ENCODE measurements at places on chromosomes 4 and X.

GRCh38 chrX:105063743-105064142 is 156.8 kb downstream of the TEX13A start:
- no peak for DNase-seq

DNA sequence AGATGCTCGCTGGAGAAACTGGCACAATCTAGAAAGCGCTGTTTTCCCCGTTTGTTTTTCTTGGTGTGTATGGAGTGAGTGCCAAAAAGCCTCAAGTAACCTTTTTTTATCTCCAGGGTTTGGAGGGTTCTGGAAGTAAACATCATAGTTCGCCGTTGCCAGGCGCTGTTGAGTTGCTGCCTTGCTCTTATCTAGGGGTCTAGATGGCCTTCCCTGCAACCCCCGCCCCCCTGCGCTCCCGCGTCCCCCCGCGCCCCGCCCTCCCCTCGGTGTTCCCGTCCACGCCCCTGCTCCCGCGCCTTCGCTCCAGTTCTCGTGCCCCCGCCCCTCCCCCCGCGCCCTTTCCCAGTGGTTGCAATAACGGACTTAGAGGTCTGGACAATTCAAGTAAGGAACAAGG is 555 bp upstream of the GCNA start:
- no peak for DNase-seq

DNA sequence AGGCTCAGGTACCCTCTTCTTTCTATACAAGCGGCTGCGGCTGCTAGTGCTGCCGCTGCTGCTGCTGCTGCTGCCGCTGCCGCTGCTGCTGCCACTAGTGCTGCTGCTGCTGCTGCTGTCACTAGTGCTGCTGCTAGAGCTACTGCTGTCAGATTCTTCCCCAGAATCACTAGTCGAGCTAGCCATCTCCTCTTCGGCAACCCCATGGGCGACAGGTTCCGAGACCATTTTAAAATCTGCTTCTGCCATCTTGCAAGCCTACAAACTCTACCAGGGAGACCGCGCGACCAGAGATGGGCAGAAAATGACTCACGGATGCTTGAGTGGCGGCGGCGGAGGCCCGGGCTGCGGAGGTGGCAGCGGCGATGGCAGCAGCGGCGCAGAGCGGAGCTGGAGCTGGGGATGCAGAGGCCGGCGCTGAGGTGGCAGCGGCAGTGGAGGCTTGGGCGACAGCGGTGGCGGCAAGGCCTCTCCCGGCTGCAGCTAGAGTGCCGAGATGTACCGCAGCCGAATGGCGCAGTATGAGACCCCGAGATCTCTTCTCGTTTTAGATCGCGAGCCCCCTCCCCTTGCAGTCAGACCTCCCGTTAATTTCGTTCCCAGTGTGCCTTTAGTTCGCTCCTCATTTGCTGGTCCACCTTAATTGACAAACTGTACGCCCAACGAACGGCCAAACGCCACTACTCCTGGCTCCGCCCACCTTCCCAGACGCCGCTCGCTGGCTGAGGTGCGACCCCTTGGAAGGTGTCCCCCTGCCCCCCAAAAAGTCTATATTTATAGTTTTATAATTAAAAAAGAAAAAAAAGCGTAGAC is at the start of gene NAP1L3:
Gene NAP1L3 (minus strand): TSS at position 523 of the 813 bp plus-strand sequence. CDS start 274 bp downstream, at position 249.
- DNase-seq: no peak

DNA sequence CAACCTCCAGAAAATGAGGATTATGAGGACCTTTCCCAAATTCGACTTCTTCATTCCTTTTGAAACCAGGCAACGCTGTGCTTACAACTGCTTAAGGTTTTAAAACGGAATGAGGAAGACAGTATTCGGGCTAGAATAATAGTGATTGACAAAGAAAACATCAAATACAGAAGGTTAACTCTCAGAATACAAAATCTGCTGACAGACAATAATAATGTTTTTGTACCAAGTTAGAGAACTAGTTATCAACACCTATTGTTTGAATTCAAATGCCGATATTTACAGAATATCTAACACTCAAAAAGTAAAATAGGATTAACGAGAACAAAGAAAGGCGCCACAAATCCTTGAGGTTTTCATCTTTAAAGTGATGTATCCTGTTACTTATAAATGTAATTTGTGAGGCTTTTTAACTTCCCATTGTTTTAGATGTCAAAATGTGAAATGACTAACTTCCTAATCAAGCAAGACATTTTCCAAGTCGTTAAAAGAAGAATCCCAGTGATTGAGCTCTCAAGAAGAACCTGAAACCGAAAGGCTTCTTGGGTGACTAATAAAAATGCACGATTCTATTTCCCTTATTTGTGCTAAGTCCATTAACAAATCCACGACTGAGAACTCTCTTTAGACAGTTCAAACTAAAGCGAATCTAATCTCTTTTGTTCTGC is 118.3 kb downstream of the SORBS2 start:
- DNase-seq: no peak

GRCh38 chrX:38095971-38096529 is 89.7 kb downstream of the SYTL5 start:
- DNase-seq: no peak

DNA sequence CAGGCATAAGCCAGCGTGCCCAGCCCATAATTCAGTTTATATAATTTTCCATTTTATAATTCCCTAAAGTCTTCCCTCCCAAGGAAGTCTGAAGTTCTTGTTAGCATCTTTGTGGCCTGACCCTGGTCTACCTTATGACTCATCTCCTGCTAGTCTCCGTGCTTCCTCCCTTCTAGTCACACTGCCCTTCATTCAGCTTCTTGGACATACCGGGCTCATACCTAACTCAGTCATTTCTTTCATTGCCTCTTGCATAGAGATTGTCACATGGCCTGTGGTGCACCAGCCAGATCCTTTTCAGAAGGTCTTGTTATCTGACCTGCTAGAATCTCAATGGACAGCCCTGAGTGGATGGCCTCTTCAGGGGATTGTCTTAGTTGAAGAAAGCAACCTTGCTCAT is 22.8 kb upstream of the MAML3 start:
- no peak for DNase-seq

DNA sequence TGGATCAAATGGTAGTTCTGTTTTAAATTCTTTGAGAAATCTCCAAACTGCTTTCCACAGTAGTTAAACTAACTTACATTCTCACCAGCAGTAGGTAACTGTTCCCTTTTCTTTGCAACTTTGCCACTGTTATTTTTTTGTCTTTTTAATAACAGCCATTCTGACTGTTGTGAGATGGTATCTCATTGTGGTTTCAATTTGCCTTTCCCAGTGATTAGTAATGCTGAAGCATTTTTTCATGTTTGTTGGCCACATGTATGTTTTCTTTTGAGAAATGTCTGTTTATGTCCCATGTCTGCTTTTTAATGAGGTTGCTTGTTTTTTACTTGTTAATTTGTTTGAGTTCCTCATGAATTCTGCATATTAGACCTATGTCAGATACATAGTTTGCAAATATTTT is 198.8 kb downstream of the RAB28 start:
- no peak for DNase-seq

DNA sequence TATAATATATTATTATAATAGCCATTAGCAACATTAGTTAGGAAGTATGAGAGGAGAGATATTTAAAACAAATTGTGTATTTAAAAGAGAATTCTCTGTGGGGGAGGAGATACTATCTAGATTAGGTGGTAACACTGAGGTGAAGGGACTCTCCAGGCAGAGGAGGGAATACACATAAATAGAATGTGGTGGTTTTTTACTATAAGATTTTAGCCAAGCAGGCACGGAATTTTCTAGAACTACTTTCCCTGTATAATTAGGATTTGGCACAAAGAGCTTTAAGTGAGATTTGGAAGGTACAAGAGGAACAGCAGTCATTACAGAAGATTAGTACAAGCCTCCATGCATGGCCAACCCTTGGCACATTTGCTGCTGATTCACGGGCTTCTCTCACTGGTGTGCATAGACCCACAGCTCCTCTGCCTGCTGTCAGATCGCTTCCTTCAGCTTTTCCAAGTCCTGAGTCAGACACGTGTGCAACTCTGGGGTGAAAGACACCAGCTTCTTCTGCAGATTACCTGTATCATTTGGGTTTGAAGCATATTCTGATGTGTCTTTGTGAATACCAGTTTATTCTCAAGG is 685.5 kb downstream of the KCTD8 start:
- no peak for DNase-seq

- DNase-seq: no peak
Observed at GRCh38 chr4:26085551-26085950, 171.5 kb downstream of the SMIM20 start.

DNA sequence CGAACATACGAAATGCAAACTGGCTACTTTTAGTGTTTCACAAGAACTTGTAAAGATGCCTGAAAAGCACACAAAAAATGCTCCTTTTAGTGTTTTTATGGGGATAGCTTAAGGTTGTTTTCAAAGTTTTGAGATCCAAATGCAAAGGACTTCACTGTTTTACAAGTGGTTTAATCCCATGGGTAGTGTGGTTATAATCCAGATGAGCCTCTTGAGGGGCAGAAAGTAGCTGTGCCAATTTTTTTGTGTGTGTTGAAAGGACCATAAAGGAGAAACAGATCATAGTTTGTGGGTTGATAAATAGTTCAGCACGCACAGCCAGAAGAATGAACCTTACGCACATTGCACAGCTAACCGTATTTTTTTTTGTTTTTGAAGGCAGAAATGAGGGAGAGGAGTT is 126.9 kb upstream of the GIMD1 start:
- no peak for DNase-seq

- DNase-seq: no peak
Observed at GRCh38 chr4:71377561-71377960, 38.7 kb downstream of the SLC4A4 start.

GRCh38 chr4:177008836-177009501 is 216.2 kb upstream of the VEGFC start:
- no peak for DNase-seq

- no peak for DNase-seq
Observed at GRCh38 chr4:187309456-187309855, 585.8 kb upstream of the FAT1 start.

- DNase-seq: no peak
Observed at GRCh38 chr4:42718336-42718735, 61.4 kb upstream of the ATP8A1 start.

DNA sequence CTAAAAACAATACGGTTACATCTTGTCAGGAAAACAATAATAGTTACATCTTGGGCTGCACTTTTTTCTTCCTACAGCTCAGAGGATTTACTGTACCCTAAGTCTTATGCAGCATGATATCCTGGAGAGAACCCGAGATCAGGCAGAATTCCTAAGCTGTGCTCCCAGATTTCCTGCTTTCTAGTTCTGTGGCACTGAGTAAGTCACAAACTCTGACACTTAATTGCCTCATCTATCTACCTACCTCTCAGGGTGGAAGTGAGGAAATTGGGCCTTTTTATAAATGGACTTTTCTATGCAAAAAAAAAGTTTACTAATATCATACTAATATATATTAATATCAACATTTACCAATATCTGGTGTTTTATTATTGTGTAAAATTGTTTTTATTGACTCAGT is 438.5 kb downstream of the INPP4B start:
- DNase-seq: no peak
